CD4-positive, alpha-beta memory T cell (primary cell): ENCODE measurements at places on chromosomes 5 and 9. TPM values are rescaled to one million over a fixed set of nuclear protein-coding genes. Genes with fewer than 3 reads are reported as not detected.

Gene FGF18
- 0.32 TPM for total RNA-seq

Gene HEMGN
- total RNA-seq = 1.6 TPM

Gene AIF1L
- total RNA-seq = 0.15 TPM

Gene TAF11L10
- not detected for total RNA-seq

Gene SNAPC4
- 15.4 TPM for total RNA-seq

Gene MRRF
- 26.8 TPM for total RNA-seq

Gene CETN3
- total RNA-seq = 22.1 TPM

Gene BTNL8
- total RNA-seq = not detected

Gene TMEM171
- total RNA-seq = 0.35 TPM

Gene SLC45A2
- not detected for total RNA-seq

Gene NUTM2G
- not detected for total RNA-seq

Gene NOTCH1
- total RNA-seq = 43.0 TPM

Gene TMEM141
- total RNA-seq = 53.4 TPM

Gene ZNF366
- 0.58 TPM for total RNA-seq

Gene DOCK2
- 223 TPM for total RNA-seq

Gene SNCB
- not detected for total RNA-seq

Gene IFNA21
- not detected for total RNA-seq

Gene LCN9
- not detected for total RNA-seq

Gene CDK7
- total RNA-seq = 16.5 TPM

Gene ARL14EPL
- total RNA-seq = not detected

Gene PITX1
- not detected for total RNA-seq

Gene OR1J1
- total RNA-seq = not detected

Gene IL3
- not detected for total RNA-seq

Gene HK3
- total RNA-seq = 3.1 TPM

Gene MAP3K1
- 139 TPM for total RNA-seq

Gene GABRA1
- not detected for total RNA-seq

Gene MARCOL
- total RNA-seq = not detected

Gene PCDHB14
- total RNA-seq = 0.14 TPM

Gene SOX30
- total RNA-seq = 0.14 TPM

Gene DRD1
- not detected for total RNA-seq

Gene OLFM1
- not detected for total RNA-seq

Gene MAMDC2
- total RNA-seq = not detected

Gene DAB2
- 2.3 TPM for total RNA-seq

Gene SMIM33
- 1.1 TPM for total RNA-seq

Gene PCDH1
- total RNA-seq = not detected

Gene SLC34A1
- total RNA-seq = 0.11 TPM

Gene ZNF300
- total RNA-seq = 1.2 TPM

Gene CDC25C
- not detected for total RNA-seq

Gene STPG3
- total RNA-seq = not detected

Gene PCDHB6
- not detected for total RNA-seq

Gene P4HA2
- 0.96 TPM for total RNA-seq
